Caudate nucleus (tissue), 63 donors: ENCODE measurements at places on chromosomes 16 and 17.

- peak; percentile 33 for DNase-seq
These were observed 761 bp downstream of the GAN start for GRCh38 chr16:81315271-81316175.

DNA sequence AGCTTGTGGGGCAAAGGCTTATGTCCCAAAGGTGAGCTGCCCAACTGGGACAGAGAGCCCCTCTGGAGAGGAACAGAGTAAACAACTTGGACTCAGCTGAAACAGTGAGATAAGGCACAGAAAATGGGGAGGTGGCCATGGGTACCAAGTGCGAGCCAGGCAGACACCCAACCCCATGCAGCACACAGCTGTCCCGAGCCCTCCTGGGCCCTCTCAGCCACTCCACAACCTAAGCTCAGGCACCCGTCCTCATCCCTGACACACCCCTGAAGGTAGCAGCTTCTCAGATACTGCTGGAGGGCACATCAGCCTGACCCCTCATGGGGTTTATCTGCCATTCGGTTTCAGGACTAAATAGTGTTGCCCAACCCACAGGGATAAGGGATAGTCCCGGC, 4.8 kb upstream of the GFOD2 start:
- no peak for DNase-seq

DNA sequence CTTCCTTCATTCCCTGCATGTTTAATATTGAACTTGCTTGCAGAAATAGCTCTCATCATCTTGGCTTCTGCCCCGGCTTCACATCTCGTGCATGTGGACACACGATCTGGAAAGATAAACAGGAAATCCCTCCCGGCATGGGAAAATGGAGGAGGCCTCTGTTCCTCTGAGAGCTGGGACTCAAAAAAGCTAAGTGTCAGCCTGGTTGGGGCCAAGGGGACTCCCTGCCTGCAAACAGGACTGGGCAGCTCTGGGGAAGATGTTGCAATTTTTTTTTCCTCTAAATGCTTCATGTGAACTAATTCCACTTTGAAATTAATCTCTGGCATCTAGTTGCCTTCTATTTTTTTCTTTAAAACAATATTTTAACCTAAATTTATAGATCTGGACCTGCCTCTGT, 24.8 kb downstream of the ITPRIPL2 start:
- DNase-seq, result no peak

DNA sequence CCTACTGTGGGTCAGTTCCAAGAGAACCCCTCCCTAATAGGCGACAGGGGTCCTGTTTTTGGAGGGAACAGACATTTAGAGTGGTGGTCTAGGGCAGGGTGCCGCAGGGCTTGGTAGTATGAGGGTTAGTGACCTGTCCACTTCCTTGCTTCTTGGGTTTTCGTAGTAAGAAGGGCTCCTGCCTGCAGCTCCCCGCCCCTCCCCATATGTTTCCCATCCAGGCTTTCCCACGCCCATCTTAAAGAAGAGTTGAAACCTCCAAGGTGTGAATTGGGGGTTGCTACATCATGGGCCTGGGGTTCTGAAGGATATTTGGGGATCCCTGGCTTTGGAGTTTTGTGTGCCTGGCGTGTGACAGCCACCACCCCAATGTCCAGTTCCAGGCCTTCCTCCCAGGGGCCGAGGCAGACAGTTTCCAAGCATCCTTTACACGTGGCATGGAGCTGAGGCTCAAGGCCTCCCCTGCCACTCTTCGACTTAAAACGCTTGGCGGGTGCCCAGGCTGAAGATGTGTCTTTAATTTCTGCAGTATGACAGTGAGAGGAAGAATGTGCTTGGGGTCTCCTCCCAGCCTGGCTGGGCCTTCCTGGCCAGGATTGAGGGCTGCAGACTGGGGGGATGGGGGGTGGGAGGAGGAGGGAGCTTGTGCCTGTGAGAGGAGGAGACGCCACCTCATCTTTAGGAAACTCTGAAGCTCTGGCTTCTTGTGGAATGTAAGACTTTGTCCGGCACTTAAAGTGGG, 2.3 kb upstream of the COL1A1 start:
- DNase-seq, result no peak

DNA sequence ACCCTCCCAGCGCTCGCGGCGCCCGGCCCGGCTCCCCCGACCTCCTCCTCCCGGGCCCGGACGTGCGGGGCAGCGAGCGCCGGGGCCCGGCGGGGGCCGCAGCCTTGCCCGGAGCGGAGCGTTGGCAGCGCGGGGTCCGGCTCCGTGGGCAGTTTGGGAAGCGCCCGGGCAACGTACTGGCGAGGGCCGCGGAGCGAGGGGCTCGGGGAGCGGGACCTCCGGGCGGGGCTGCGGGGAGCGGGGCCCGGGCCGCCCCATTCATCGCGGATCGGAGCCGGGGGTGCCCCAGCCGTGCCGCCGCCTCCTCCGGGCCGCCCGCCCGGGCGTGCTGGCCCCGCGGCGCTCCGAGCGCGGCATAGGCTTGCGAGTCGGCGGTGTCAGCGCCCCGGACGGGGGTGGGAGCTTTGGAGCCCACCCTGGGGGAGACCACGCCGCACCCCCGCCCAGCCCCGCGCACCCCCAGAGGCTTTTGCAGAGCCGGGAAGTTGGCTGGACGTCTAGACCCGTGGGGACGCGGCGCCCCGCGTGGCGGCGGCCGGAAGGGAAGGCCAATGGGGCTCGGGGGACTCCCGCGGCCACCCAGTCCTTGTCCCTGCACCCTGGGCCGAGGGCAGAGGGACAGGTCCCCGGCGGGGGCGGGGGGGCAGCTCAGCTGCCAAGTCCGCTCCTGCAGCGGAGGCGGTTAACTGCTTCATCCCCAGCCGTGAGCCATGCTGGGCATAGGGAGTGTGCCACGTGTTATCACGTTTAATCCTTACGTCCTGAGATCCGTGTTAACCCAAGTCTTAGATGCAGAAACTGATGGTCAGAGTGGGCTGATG, 852 bp downstream of the ZNF469 start:
- DNase-seq, result no peak

GRCh38 chr17:28501421-28502284, 4.5 kb upstream of the FOXN1 start:
- DNase-seq, result no peak

- no peak for DNase-seq
These were observed 1.1 kb downstream of the SGF29 start for GRCh38 chr16:28554634-28555423.

DNA sequence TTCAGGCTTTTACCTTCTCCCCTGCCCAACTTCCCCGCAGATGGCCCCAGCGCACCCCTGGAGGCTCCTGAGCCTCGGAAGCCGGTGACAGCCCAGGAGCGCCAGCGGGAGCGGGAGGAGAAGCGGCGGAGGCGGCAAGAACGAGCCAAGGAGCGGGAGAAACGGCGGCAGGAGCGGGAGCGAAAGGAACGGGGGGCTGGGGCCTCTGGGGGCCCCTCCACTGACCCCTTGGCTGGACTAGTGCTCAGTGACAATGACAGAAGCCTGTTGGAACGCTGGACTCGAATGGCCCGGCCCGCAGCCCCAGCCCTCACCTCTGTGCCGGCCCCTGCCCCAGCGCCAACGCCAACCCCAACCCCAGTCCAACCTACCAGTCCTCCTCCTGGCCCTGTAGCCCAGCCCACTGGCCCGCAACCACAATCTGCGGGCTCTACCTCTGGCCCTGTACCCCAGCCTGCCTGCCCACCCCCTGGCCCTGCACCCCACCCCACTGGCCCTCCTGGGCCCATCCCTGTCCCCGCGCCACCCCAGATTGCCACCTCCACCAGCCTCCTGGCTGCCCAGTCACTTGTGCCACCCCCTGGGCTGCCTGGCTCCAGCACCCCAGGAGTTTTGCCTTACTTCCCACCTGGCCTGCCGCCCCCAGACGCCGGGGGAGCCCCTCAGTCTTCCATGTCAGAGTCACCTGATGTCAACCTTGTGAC, 3.6 kb downstream of the MAPK7 start:
- DNase-seq, result no peak

DNA sequence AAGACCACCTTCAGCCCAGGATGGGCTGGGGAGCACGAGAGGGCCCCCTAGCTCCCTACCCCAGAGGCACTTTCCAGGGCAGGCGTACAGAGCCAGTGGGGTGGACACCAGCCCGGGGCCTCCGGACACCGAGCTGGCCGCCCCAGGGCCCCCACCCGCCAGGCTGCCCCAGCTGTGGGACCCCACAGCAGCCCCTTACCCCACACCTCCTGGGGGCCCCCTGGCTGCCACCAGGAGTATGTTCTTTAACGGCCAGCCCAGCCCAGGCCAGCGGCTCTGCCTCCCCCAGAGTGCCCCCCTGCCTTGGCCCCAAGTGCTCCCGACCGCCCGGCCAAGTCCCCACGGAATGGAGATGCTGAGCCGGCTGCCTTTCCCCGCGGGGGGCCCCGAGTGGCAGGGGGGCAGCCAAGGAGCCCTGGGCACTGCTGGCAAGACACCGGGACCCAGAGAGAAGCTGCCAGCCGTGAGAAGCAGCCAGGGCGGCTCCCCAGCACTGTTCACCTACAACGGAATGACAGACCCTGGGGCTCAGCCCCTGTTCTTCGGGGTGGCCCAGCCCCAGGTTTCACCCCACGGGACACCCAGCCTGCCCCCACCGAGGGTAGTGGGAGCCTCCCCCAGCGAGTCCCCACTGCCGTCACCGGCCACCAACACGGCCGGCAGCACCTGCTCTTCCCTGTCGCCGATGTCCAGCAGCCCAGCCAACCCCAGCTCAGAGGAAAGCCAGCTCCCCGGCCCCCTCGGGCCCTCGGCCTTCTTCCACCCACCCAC, 24.3 kb upstream of the ZFPM1 start:
- no peak for DNase-seq

- DNase-seq, result no peak
These were observed 131.9 kb downstream of the NPIPB5 start for GRCh38 chr16:22642416-22643088.

GRCh38 chr17:7192271-7192937, 13.2 kb upstream of the ASGR1 start:
- no peak for DNase-seq

DNA sequence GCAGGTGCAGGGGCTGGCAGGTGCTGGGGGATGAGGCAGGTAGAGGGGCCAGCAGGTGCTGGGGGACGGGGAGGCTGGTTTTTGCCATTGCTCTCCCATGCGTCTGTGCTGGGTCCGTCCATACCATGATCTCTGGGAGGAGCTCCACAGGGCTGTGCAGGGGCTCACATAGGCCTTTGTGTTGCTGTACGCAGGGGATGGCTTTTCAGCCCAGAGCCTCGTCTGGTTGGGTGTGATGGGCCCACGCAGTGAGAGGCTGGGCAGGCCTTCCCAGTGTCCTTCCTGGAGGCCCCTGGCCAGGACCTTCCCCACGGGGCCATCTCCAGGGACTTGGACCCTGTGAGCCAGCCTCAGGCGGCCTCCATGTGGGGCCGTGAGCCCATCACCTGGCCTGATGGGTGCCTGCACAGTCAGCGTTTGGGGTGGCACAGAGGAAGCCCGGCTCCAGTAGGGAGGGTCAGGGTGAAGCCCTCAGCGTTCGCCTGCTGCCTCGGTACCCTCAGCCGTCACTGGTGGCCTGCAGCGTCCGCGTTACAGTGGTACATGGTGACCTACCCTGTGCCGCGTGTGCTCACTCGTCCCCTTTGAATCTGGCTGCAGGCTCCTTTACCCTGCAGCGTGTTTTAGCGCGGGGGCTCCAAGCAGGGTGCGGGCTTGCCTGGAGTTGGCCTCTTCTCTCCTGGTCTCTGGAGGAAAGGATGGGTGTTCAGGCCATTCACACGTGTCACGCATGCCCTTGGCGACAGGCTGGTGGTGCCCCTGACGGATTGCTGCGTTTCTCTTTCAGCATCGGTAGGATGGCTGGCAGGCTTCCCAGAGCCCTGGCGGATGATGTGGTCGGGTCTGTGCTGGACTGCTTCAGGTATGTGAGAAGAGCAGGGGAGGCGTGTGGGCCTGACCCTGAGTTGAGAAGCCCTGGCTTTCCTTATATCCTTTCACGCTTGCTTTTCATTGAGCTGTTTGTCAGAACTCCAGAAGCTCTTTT, 30.6 kb downstream of the ZNF750 start:
- DNase-seq, result no peak

- DNase-seq, result no peak
These were observed 2.6 kb downstream of the GID4 start for GRCh38 chr17:18041776-18042175.

DNA sequence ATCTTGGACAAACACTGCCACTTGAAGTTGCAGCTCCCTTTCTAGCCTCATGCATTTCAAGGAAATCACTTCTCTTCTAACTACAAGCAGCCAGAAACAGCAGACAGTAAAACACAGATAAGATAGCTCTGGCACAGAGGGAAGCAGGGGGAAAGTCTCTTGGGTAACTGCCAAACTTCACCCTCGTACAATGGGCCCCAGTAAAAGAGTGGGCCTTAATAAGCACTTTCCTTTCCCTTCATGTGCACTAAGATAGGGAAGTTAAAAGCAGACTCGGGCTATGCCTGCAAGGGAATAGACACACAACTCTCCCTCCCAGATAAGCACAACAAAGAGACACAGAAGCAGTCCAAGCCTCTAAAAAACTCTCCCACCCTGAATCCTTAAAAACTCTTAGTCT, 4.2 kb upstream of the KRTAP4-5 start:
- DNase-seq, result no peak

DNA sequence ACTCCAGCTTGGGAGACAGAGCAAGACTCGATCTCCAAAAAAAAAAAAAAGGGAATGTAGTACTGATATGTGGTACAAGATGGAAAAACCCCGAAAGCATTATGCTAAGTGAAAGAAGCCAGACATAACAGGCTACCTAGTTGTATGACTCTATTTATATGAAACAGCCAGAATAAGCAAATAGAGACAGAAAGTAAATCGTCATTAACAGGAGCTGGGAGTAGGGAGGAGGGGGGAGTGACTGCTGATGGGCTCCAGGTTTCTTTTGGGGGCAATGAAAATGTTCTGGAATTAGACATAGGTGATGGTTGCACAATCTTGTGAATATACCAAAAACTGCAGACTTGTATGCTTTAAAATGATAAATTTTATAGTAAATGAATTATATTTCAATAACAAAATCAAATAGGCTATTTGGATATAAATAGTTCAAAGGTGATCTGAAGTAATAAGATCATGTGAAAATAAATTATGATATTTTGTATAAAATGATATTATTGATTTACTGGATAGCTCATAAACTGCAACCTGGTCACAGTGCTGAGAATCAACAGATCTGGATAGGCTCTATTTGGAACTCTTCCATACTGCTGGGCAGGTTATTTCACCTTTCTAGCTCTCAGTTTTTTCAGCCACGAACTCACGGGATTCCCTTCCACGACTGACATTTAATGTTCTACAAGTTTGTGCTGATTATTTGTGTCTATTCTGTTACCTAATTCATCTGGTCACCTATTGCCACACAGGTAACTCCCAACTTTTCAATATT, 27.1 kb downstream of the ZNF652 start:
- DNase-seq, result no peak
